ENCODE measurements at places on chromosomes 1 and 21.

DNA sequence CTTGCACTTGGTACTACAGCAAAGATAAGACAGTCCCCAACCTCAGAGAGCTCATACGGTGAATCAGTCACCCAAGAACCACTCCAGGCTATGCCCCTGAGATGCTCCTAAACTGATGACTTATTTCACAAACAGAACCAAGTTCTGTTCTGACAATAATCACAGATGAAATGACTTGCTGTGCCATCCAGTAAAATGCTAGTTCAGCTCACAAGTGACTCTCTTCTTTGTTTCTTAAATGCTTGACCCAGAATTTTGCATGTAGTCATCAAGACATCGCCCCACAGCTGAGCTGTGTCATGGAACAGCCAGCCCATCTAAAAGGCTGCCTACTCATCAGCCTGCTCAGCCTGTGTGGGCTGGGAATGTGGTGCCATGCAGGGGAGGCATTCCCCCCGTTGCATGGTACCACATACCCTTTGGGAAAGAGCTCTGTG lies 6.1 kb upstream of the SLC19A2 start:
- no peak for DNase-seq

- no peak for DNase-seq
Measured at GRCh38 chr1:109845658-109846057, 65.0 kb upstream of the CSF1 start.

DNA sequence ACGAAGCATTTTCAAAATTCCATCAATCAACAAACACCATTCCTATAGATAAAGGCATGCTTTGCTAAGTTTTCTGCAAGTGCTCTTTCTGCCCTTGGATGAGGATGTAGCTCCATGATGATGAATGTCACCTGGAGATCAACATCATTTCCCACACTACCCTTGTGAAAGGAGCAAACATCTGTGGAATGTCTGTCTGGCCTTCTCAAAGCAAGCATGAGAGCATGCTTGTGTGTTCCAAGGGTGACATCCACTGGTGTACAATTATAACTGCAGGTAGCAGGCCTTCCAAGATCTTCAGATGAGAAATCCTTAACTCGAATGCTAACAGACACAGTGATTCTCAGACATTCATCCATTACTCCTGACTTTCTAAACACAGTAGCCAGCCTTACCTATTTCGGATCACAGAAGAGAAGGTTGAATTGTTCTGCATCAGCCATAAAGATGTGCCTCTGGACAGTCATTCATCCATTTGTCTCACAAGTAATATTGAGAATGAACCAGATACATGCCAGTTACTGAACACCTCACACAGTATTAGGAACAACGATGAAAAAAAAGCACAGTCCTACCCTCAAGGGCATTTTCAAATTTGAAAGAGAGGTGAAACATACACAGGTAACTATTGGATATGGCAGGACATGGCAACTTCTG lies 162.4 kb downstream of the TPR start:
- peak; percentile 83 for DNase-seq

DNA sequence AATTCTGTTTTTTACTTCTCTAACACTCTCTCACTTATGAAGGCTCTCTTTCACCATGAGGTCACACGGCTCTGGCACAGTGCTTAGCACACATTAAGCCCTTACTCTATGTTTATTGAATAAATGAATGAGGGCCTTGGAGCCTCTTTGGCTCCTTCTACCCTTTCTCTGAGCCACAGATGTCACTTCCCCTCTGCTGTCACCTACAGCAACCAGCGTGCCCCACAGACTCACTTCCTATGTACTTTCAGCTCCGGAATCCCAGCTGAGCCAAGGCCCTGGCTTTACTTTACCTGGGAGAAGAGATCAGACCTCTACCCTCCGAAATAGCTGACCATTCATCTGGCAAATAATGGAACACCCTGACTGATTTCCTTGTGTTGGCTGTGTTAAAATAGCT lies 53.7 kb upstream of the HMCN1 start:
- no peak for DNase-seq

DNA sequence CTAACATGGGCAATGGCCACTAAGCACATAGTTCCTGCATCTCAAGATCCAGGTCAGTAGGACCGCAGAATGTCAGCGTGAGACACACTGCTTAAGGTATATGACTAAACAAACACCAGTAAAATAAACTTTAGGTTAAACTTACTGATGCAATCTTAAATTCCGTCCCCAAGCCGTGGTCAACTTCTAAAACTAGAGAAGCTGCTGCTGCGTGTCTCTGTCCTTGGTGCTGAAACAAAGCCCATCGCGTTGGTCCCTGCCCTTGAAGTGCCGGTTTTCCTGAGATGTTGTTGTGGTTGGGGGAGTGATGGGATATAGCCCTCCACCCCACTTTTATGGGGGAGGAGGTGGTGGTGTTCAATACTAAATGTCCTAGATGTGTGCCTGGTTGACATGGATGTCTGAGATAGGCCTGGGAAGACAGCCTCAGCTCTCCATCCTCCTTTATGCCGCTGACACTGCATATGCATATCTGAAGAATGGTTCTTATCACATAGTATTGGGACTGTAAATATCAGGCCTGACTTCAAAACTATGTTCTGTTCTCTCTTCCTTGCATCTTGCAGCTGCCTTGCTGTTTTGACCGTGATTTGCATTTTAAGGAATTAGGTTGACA lies 72.0 kb upstream of the KCNA3 start:
- DNase-seq = no peak

DNA sequence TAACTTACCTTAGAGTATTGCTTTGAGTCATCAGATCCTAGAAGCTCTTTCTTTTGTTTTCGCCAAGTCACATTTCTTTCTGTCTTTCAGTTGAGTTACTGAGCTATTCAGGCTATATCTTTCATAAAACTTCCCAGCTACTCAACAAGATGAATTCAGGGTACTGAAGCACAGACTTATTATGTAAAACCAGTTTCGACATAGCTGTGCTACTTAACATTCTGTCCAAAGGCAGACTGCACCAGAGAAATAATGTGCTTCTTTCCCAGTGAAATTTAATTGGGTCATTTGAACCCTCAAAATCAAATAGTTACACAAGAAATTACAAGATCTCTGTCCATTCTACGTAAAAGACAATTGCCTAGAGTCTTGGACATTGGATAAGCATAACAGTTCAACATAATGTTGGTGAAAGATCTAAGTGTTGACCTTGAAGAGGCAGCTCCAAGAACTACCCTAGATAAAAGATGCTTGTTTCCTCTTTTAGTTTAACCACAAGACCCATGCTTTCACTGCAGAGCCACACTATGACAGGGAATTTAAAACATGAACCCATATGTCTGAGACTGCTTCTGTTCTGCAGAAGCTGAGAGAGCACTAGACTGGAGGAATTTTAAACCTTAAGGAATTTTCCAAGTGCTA lies 163.2 kb downstream of the LRRC40 start:
- peak; percentile 17 for DNase-seq

DNA sequence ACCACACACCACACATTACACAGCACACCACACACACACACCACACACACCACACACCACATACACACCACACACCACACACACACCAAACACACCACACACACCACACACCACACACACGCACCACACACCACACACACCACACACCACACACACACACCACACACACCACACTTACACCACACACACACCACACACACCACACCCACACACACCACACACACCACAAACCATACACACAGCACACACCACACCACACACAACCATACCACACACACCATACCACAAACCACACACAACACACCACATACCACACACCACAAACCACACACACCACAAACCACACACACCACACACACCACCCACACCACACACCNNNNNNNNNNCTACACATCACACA lies 40.9 kb upstream of the SIK1 start:
- no peak for DNase-seq

GRCh38 chr21:44897326-44898010 lies 23.2 kb downstream of the ITGB2 start:
- no peak for DNase-seq

GRCh38 chr1:155124503-155125463 lies 2.9 kb upstream of the EFNA1 start:
- DNase-seq = no peak

DNA sequence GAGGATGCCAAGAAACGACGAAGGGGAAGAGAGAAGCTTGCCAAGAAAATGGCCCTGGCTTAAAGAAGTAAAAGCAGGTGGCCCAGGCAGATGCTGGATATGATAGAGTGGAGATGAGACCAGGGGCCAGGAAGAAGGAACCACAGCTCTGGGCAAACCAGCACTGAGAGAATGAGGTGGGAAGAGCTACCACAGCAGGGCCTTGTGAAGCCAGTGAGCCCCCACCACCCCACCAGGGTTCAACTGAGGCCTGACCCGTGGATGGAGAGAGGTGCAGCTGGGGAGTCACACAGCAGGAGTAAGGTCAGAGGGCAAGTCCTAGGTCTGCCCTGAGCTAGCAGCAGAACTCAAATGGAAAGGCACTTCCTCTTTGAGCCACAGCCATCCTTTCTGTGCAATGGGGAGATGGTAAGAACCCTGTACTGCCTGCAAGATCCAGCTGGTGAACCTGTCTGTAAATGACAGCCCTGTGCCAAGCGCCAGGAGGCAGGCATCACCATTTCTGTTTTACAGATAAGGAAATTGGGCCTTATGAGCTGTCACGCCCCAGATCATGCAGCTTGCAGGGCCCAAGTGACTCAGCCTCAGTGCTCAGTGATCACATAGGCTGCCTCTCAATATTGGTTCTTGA lies 8.5 kb downstream of the SH3BGRL3 start:
- no peak for DNase-seq

- no peak for DNase-seq
Measured at GRCh38 chr1:119727991-119728390, 16.3 kb downstream of the PHGDH start.

GRCh38 chr21:41368735-41369104 lies 6.9 kb downstream of the MX2 start:
- no peak for DNase-seq
